ENCODE measurements at places on chromosomes 2 and 18. TPM values are rescaled to one million over a fixed set of nuclear protein-coding genes. Genes with fewer than 3 reads are reported as not detected.

Gene SERPINB11
- not detected for total RNA-seq

Gene TMEFF2
- total RNA-seq: 46.8 TPM

GRCh38 chr2:112795774-112796173 lies 11.5 kb upstream of the IL1A start:
- no peaks in the 10 kb centered on the region for H3K36me3 ChIP-seq
- no peak for DNase-seq
- H3K27ac ChIP-seq: no peak overlapping the region
- no peak overlapping the region for H3K4me3 ChIP-seq
- no peaks in the 10 kb centered on the region for H3K27me3 ChIP-seq

Gene PXDN
- 488 TPM for total RNA-seq
